ENCODE measurements at places on chromosomes 16 and 17.

DNA sequence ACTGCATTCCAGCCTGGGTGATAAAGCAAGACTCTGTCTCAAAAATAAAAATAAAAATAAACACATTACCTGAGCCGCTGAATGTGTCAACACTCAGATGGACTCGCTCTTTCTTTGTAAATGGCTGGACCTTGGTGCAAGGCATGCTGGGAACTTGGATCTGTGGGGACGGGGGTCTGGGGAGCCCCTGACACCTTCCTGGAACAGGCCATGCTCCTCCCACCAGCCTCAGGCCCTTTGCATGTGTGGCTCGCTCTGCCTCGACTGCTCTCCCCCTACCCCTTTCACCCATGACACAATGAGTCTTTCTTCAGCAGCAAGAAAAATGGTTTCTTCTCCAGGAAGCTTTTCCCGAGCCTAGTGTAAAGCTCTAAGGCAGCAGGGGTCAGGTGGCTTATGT, 94.0 kb upstream of the CDH5 start:
- no peak for DNase-seq

DNA sequence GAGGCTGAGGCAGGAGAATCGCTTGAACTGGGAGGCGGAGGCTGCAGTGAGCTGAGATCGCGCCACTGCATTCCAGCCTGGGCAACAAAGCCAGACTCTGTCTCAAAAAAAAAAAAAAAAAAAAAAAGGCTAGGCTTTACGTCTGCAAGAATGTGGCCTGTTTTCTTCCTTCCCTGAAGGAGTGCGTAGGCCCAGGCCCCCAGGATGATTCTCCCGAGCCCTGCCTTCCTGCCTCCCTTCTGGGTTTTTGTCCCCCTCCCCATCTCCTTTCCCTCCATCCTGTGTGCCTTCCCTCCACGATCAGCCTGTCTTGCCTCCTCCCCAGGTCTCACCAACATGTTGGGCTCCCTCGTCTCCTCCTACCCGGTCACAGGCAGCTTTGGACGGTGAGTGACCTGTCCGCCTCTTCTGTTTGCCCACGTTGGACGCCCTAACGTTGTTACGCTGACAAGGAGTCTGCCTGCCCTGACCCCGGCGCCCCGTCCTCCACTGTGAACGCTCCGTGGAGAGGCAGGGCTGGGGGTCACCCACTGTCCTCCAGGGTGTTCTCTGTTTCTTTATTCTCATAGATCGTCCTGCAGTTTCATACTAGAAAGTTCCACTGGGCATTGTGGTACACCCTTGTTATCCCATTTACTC, 15.7 kb upstream of the RNF213 start:
- DNase-seq = no peak

DNA sequence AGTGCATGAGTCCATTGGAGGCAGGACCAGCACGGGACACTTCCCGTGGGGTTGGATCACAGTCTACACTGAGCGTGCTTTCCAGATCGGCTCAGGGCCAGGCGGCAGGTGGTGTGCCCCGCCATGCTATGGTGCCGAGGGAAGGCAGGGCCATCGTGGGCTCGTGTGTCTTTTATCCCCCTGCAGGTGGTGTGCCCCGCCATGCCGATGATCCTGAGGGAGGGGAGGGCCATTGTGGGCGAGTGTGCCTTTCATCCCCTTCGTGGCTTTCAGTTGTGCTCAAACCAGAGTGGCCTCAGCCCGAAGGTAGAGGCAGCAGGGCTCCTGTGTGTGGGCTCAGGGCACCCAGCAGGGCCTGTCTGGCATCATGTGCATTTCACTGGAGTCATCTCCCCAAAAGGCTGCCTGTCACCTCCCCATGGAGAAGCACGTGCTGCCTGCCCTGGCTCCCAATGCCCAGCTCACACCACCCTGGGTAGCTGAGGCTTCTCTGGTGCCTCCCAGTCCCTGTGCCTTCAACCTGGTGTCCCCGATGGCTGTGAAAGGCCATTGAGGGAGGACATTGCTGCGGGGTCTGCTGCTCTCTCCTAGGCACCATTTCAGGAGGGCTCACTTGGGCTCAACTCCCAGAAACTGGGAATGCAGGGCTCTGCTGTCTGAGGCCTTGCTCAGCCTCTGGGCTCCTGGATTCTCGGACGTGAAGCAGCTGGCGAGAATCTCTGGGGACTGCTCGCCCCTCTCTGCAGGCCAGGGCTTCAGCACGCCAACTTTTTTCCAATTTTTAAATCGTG, 207.6 kb downstream of the NPIPB11 start:
- DNase-seq = peak; percentile 65

DNA sequence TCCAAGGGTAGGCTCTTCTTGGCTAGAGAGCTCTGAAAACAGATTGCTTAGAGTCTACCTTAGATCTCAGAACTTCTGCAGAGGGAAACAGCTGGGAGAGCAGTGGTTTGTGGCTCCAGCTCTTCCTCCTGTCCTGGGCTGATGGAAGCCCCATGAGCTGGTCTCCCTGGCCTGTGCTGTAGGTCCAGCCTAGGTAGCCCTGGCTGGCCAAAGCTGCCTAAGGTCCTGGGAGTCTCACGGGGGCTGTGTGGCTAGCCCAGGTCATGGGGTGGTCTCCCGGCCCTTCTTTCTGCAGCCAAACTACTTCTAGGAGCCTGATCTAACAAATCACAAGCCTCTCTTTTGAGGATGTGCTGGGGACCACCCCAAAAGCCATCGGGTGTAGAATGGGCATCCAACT, 75.7 kb downstream of the MPRIP start:
- DNase-seq = no peak

DNA sequence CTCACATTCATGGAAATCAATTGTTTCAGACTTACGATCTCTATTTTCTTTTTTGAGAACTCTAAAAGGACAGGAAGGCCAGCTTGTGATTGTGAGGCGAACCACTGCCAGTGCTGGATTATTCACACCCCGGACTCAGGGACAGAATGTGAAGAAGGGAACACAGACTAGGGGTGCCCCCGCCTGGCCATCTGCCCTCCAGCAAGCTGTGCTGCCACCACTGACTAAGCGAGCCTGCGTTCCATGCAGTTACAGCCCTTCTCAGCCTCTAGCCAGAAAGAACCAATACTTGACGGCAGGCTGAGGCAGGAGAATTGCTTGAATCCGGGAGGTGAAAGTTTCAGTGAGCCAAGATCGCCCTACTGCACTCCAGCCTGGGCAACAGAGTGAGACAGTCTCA, 2.8 kb downstream of the HAGH start:
- DNase-seq = no peak

DNA sequence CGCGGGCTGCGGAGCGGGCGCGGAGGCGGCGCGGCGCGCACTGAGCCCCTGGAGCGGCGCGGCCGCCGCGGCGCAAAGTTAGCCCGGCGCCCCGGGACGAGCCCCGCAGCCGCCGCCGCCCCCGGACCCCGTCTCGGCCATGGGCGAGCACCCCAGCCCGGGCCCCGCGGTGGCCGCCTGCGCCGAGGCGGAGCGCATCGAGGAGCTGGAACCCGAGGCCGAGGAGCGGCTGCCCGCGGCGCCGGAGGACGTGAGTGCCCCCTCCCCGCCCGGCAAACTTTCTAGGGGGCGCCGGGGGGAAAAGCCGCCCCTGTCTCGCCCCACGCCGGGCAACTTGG, 388 bp downstream of the RHBDL3 start:
- DNase-seq = no peak

DNA sequence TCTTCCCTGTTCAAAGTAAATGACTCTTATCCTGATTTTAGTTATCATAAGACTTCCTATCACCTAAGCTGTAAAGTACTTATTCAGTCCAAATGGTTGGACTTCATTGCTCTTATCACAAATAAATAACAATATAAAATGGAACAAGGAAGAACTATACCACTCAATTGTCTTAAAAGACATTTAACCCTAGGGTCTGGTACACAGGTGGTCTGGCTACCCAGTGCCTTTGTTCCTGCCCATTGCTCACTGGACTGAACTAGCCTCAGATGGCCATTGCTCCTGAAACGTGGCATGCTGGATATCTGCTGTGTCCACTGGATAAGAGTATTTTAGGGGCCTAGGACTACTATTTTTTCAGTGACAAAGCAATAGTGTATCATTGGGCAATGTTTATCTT, 574.3 kb upstream of the CA10 start:
- no peak for DNase-seq

All from cardiac septum (tissue), 1 donor.